Activated CD4-positive, alpha-beta T cell treated with anti-CD3 and anti-CD28 coated beads for 36 hours (primary cell): ENCODE measurements at places on chromosomes 6 and 20. TPM values are rescaled to one million over a fixed set of nuclear protein-coding genes. Genes with fewer than 3 reads are reported as not detected.

Gene SOX18
- total RNA-seq, result not detected

Gene KHDC1
- total RNA-seq, result 4.2 TPM

Gene SLC17A9
- 16.5 TPM for total RNA-seq

Gene OR2H2
- not detected for total RNA-seq

Gene PRRT1
- 0.43 TPM for total RNA-seq

Gene ANGPT4
- total RNA-seq, result not detected

Gene TUBB2B
- total RNA-seq, result not detected

Gene F13A1
- total RNA-seq, result not detected

Gene BPIFB4
- total RNA-seq, result not detected

Gene AVP
- not detected for total RNA-seq

Gene HSPA1A
- total RNA-seq, result 64.7 TPM

Gene NRN1
- total RNA-seq, result 7.5 TPM

DNA sequence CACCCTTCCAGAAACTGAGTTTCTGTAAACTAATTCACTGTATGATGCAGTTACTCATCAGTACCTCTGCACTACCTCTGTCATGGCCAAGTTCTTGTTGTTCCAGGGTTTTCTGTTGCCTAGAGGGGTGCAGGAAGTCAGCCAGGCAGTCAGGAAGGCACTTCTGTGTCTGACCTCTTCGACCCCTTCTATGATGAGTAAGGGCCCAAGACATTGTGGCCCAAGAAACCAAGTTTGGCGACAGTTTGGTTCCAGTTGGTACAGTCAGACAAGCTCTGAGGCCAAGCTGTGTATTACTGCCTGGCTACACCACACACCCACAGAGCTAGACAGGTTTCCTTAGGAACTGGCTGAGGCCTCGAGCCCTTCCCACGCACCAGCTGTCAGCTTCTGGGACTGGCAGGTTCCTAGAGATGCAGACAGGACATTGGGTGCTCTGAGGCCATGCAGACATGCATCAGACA is 41.2 kb downstream of the TRAF3IP2 start:
- H3K4me1 ChIP-seq, result peaks cover 55% of the 10 kb centered on the region
- peaks cover 62% of the 10 kb centered on the region for H3K36me3 ChIP-seq

- H3K4me1 ChIP-seq, result peaks cover 31% of the 10 kb centered on the region
- no peak overlapping the region for H3K27ac ChIP-seq
- peaks cover 23% of the 10 kb centered on the region for H3K36me3 ChIP-seq
- peak overlapping the region; percentile 40 for H3K4me3 ChIP-seq
- DNase-seq, result peak; percentile 35
Observed at GRCh38 chr6:33213166-33213988, 5.1 kb downstream of the RING1 start.

GRCh38 chr6:163655217-163656121 is 241.0 kb downstream of the QKI start:
- H3K27me3 ChIP-seq, result peaks cover 30% of the 10 kb centered on the region
- no peaks in the 10 kb centered on the region for H3K36me3 ChIP-seq
- no peaks in the 10 kb centered on the region for H3K4me1 ChIP-seq

GRCh38 chr6:157078326-157078725 is 245.0 kb downstream of the TMEM242 start:
- peaks cover 61% of the 10 kb centered on the region for H3K4me1 ChIP-seq
- H3K36me3 ChIP-seq, result peaks cover 6% of the 10 kb centered on the region
- no peaks in the 10 kb centered on the region for H3K27me3 ChIP-seq
- no peak overlapping the region for H3K4me3 ChIP-seq

DNA sequence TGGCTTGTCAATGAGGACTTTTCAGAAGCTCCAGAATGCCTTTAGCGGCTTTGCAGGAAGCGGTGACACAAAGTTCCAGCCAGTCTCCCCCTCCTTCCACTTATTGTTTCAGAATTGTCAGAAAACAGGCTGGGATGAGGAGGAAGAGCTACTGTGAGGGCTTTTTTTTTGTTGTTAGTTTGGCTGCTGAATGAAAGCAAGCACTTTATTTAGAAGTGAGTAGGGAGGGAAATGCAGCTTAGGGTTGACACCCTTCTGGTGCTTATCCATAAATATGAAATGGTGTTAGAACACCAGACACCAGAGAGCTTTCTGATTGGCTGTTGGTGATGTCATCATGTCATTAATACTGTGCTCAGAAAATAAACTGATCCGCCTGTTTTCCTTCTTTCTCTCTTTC is 251.5 kb downstream of the SOX4 start:
- no peak for DNase-seq
- H3K4me3 ChIP-seq, result no peak overlapping the region
- H3K36me3 ChIP-seq, result no peaks in the 10 kb centered on the region
- peaks cover 1% of the 10 kb centered on the region for H3K27me3 ChIP-seq
- H3K4me1 ChIP-seq, result peaks cover 21% of the 10 kb centered on the region
- H3K27ac ChIP-seq, result no peak overlapping the region

DNA sequence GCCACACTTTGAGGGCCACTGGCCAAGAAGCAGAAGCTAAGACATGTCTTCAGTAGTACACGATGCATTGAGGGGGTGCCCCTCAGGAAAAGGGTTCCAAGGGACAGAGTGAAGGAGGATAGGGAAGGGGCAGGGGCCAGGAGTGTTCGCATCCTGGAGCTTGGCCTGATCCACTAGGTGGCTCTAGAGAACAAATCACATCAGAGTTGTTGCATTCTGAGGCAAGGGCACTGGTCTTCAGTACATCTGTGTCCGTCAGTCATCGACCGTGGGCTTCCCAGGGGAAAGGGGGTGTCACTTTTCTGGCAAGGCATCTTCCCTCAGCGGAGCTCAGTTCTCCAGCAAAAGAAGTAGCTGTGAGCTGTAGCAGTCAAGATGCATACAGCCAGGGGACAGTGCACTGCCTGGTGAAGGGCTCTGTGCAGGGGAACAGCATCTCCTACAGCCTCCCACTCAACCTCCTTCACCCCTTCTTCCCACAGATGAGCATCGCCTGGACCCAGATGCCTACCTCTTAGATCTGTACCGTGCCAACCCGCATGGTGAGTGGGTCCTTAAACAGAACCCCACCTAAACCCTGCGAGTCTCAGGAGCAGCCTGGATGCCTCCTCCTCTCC is 47.8 kb downstream of the ARHGAP40 start:
- no peak overlapping the region for H3K27ac ChIP-seq
- no peaks in the 10 kb centered on the region for H3K36me3 ChIP-seq
- H3K4me3 ChIP-seq, result no peak overlapping the region
- H3K4me1 ChIP-seq, result peaks cover 7% of the 10 kb centered on the region

DNA sequence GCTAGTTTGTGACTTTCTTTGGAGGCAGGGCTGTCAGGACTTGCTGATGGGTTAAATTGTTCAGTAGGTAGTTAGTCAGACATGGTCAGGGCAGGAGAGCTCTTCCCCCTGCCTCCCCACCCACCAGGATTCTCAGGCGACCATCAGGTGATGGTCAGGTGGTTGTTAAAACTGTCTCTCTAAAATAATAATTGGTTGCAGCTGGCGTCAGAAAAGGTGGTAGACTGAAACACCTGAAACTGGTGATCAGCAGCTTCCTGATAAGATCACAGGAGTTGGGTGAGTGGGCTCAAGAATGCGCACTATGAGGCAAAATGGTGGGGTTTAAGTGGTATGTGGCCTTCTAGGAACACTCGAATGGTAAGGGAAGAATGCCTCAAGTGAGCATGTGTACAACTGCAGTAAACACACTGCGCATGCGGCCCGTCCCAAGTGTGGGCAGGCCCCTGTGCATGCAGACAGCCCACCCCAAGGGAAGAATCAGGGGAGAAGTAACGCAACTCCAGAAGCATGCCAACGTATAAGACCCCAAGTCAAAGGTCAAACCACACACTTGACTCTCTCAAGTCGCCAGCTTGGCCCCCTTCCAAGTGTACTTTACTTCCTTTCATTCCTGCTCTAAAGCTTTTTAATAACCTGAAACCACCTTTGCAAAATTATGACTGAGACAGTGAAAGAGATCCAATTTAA is 7.9 kb upstream of the BLCAP start:
- peaks cover 10% of the 10 kb centered on the region for H3K27me3 ChIP-seq
- H3K4me3 ChIP-seq, result no peak overlapping the region
- H3K27ac ChIP-seq, result no peak overlapping the region
- H3K36me3 ChIP-seq, result no peaks in the 10 kb centered on the region
- DNase-seq, result no peak

GRCh38 chr6:98836025-98836961 is 1.9 kb downstream of the POU3F2 start:
- no peak overlapping the region for H3K27ac ChIP-seq
- H3K4me1 ChIP-seq, result peaks cover 35% of the 10 kb centered on the region
- no peaks in the 10 kb centered on the region for H3K36me3 ChIP-seq
- peaks cover 63% of the 10 kb centered on the region for H3K27me3 ChIP-seq

GRCh38 chr6:100613656-100614055 is 148.9 kb upstream of the SIM1 start:
- peaks cover 15% of the 10 kb centered on the region for H3K36me3 ChIP-seq
- no peak overlapping the region for H3K27ac ChIP-seq
- H3K4me1 ChIP-seq, result no peaks in the 10 kb centered on the region
- H3K4me3 ChIP-seq, result no peak overlapping the region

DNA sequence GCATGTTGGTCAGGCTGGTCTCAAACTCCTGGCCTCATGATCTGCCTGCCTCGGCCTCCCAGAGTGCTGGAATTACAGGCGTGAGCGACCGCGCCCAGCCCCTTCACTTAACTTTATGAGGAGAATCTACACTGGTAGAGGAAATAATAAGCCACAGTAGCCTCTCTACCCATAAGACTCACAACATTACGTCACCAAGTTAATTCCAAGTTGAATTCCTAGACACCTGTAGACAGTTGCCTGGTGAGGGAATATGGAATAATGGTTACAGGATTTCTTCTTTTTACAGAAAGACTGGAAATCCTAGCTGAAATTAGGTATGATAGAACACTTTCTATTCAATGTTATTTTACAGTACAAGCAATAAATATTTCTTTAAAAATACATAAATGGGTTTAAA is 854.5 kb upstream of the EYS start:
- H3K27ac ChIP-seq, result no peak overlapping the region
- H3K27me3 ChIP-seq, result no peaks in the 10 kb centered on the region
- H3K36me3 ChIP-seq, result no peaks in the 10 kb centered on the region
- no peak overlapping the region for H3K4me3 ChIP-seq

DNA sequence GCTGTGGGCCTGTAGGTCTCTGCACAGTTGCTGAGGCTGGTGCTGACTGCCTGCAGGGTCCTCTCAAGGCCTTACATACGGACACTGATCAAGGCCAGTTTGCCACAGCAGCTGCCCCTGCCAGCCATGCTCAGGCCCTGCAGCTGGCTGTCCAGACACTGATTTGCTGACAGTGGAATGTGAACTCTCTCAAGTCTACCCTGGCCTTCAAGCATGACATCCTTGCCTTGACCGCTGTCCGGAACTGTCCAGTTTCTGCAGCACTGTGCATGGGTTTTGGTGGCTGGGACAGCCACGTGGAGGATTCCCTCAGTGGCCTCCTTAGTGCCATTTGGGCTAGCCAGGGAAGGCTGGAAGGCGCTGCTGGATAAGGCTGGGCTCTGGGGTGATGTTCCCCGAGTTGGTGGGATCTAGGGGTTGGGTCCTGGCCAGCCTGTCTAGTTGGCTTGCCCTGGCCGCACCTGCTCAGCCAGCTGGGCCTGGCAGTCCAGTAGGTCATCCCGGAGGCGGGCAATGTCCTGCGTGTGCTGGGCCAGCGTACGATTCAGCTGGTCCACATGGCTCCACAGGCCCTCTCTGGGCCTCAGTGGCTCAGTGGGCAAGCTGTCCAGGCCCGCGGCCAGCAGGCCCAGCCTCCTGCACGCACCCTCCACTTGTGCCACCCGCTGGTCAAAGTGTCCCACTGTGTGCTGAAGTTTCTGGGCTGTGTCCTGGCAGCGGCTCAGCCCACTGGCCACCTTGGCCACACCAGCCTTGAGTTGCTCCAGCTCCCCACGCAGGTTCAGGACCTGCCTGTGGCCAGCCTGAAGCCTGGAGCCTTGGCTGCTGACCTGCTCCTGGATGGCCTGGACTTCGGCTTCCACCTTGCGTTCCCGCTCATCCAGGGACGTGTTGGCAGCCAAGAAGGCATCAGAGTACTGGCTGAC is 5.5 kb downstream of the EMILIN3 start:
- H3K27me3 ChIP-seq, result peaks cover 7% of the 10 kb centered on the region
- no peak for DNase-seq
- H3K4me1 ChIP-seq, result no peaks in the 10 kb centered on the region
- H3K36me3 ChIP-seq, result no peaks in the 10 kb centered on the region

DNA sequence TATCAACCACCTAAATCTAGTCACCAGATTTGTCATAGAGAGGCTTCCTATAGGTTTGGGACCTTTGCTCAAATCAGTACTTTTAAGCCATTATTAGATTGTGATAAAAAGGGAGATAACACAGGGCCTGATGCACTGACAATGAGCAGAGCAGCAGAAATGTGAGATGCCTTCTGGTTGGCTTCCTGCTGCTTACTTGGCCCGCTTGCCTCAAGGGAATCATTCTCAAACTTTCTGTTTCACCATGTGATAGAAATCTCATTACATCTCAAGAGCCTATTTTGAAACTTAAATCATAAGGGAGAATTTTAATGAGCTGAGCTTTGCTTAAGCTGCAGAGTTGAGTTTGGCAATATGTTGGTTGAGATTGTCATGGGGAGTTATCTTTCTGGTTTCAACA is 606.0 kb downstream of the DHX35 start:
- H3K4me3 ChIP-seq, result no peak overlapping the region
- peaks cover 2% of the 10 kb centered on the region for H3K27me3 ChIP-seq
- no peaks in the 10 kb centered on the region for H3K4me1 ChIP-seq

- peaks cover 46% of the 10 kb centered on the region for H3K36me3 ChIP-seq
- DNase-seq, result no peak
Observed at GRCh38 chr20:25422032-25422431, 14.6 kb downstream of the GINS1 start.

DNA sequence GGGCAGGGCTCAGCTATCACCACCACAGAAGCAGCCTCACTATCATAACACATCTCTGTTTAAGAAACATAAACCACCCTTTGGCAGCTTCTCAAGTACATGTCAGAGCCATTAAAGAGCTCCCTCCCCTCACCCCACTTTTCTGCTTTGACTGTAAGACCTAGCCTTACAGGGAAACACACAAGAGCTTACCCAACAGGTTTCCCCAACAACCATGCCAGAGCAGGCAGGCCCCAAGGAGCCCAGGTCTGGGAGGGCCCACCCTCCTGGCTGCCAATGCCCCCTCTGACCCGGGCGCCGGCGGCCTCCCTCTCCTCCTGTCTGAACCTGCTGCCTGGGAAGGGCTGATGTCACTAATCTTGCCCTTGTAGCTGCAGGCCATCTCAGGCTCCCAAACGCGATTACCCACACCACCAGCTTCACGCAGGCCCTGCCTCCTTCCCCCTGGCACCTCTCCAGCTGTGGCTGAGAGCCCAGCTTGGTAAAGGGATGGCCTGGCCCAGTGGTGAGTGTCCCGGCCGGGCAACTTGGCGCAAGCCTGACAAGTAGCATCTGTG is 402.0 kb downstream of the MAFB start:
- H3K27ac ChIP-seq, result no peak overlapping the region
- no peak for DNase-seq
- H3K27me3 ChIP-seq, result no peaks in the 10 kb centered on the region
- no peak overlapping the region for H3K4me3 ChIP-seq

DNA sequence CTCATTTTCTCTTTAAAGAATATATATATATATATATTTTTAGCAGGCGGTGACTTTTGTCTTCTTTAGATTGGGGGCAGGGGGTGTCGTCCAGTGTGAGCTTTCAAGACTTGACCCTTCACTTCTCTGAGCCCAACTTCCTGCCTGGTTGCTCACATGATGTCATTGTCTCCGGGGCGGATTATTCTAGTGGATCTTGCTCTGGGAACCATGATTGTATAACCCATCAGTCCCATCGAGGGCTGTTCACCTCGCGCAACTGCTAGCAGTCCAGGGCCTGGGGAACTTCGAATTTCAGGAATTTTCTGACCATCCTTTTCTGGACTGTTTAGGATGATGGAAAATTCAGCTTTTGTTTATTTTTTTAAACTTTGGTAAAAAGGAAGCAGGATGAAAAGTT is 1.0 kb downstream of the IGF2R start:
- peak; percentile 57 for DNase-seq
- H3K27ac ChIP-seq, result peak overlapping the region; percentile 92
- H3K27me3 ChIP-seq, result no peaks in the 10 kb centered on the region
- H3K36me3 ChIP-seq, result peaks cover 11% of the 10 kb centered on the region
- peaks cover 51% of the 10 kb centered on the region for H3K4me1 ChIP-seq
- peak overlapping the region; percentile 93 for H3K4me3 ChIP-seq
